ENCODE measurements at places on chromosomes 6 and 20.

- DNase-seq: no peak
These were observed 108.6 kb upstream of the CITED2 start for GRCh38 chr6:139483079-139483478.

DNA sequence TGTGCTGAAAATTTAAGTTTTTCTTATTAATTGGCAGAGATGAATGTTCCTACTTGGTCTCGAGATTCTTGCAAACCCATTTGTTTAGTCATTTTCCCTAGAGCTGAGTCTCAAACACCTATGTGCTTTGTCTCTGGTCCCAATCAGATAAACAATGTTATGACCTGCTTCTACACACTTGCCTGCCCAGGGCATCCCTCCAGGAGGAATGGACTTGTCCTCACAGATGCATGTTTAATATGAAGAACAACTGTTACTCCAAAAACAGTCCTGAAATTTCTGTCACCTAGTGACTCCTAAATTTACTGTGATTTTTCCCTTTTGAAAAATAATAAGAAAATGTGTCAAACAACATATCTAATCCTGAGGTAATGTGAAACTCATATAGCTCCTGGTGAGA lies 43.7 kb downstream of the HDGFL1 start:
- DNase-seq: no peak

- DNase-seq: peak; percentile 54
These were observed 53.7 kb downstream of the E2F3 start for GRCh38 chr6:20455251-20455940.

GRCh38 chr6:8054276-8054675 lies 9.9 kb downstream of the BLOC1S5 start:
- DNase-seq: no peak

DNA sequence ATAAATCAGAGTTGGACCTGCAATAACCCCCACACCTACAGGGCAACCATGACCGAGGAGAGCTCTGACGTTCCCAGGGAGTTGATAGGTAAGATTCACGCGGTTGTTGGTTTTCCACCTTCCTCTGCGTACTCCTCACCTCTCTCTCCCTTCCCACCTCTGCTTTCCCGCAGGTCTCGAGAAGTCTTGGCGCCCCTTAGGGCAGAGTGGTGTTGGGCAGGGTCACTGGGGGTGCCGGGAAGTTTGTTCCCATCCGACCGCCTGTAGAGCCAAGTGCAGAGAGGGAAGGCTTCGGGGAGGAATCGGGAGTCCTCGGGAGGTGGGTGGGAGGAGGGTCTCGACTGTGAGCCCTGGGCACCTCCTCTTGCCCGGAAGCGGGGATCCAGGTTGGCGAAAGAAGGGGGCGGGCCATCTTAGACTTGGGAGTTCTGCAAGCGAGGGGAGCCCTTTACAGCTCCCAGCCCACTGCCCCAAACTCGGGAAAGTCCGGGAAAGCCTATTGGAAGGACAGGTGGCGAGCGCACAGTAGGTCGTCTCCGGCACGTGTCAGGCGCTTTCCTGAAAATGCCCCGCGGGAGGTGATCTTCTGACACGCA lies 672 bp downstream of the CARMIL1 start:
- DNase-seq: peak; percentile 51
